ENCODE measurements at places on chromosomes 7 and 10.

DNA sequence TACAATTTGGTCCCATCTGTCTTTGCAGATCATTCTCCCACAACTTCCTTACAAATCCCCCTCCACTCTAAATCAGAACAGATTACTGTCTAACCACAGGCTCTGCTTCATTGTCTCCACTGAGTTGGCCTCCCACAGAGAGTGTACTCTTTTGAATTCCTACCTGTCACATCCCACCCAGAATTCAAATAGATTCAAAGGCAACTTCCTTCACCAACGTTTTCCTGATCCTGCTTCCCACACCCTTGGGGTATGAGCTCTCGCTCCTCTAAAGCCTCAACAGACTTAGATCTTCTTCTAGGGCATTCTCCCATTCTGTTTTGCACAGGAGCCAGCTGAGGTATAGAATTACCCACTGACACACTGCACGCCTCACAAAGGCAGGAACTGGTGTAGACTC, 197.8 kb upstream of the CDCA7L start:
- DNase-seq: no peak

DNA sequence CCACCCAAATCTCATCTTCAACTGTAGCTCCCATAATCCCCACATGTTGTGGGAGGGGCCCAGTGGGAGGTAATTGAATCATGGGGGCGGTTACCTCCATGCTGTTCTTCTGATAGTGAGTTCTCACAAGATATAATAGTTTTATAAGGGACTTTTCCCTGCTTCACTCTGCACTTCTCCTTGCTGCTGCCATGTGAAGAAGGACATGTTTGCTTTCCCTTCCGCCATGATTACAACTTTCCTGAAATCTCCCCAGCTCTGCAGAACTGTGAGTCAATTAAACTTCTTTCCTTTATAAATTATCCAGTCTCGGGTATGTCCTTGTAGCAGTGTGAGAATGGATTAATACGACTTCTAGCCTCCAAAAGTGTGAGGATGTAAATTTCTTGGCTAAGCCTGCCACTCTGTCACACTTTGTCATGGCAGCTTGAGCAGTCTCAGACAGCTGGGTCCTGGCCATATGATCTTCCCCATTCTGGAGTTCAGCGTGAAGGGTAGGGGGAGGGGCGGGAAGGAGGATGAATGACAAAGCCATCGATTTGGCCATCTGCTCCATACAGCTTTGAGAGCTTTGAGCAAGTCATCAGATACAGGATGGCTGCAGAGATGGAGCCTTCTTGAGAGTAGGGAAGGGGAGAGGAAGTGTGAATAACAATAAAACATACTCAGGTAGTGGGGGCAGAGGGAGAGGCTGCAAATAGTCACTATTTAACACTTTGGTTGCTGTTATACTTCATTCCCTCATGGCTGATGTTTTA, 19.1 kb upstream of the INPP5F start:
- no peak for DNase-seq

DNA sequence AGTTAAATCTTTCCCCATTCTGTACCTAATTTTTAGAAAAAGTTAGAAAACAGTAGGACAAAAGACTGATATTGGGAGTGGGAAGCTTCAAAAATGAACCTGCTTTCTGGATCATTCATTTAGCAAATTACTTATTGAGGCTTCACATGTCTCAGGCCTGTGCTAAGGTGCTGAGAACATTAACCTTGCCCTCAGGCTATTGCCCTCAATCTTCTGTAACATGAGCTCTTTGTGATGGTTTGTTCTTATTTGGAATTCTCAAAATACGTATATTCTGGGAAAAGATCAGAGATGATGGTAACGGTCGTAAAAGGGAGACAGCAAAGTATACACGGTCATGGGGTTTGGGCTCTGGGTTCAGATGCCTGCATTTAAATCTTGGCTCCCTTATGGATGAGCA, 39.5 kb upstream of the PRKG1 start:
- no peak for DNase-seq

GRCh38 chr7:72430531-72430930, 18.4 kb upstream of the CALN1 start:
- no peak for DNase-seq

- no peak for DNase-seq
Measured at GRCh38 chr10:71945819-71946474, 18.2 kb upstream of the CHST3 start.

DNA sequence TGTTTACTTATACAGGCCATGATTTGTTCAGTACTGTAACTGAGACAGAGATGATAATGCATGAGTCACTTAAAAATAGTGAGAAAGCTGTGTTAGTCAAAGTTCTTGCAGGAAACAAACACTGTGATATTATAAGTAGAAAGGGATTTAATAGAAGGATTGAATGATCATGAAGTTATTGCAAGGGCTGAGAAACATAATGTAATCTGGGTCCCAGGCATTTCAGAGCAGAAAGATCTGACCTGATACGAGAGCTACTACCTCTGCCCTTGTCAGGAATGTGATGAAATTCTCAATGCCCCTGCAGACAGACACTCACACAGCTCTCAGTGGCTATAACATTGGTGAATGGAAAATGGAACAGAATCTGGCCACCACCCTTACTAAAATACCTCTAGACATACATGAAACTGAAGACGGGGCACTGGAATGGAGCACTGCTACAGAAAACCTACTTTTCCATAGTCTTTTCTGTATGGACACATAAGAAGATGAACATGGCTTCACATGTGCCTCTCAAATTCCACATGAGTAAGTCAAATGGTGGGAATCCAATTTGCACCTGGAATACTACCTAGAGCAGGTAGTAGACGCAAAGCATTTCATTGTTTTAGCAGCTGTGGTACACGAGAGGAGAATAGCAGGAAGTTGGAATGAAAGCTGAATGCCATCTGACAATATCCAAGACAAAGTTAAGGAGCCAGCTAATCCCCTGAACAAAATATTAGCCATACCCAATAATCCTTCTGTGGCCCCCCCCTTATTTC, 19.1 kb upstream of the VWDE start:
- DNase-seq: no peak

DNA sequence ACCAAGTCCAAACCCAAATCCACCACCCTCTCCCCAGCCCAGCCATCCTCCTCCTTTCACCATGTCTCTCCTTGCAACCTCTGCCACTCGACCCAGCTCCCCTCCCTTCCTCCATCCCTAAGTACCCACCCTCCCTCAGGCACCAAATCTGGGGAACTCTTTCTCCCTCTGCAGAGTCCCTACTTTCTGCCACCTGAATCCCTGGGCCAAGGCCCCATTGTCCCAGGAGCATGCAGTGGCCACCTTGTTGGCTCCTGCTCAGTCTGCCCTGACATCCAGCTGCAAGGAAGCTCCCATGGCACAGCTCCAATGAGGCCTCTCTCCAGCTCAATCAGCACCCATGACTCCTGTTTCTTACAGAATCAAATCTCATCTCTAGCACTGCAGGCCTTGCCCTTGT, 5.5 kb upstream of the UNC5B start:
- no peak for DNase-seq

DNA sequence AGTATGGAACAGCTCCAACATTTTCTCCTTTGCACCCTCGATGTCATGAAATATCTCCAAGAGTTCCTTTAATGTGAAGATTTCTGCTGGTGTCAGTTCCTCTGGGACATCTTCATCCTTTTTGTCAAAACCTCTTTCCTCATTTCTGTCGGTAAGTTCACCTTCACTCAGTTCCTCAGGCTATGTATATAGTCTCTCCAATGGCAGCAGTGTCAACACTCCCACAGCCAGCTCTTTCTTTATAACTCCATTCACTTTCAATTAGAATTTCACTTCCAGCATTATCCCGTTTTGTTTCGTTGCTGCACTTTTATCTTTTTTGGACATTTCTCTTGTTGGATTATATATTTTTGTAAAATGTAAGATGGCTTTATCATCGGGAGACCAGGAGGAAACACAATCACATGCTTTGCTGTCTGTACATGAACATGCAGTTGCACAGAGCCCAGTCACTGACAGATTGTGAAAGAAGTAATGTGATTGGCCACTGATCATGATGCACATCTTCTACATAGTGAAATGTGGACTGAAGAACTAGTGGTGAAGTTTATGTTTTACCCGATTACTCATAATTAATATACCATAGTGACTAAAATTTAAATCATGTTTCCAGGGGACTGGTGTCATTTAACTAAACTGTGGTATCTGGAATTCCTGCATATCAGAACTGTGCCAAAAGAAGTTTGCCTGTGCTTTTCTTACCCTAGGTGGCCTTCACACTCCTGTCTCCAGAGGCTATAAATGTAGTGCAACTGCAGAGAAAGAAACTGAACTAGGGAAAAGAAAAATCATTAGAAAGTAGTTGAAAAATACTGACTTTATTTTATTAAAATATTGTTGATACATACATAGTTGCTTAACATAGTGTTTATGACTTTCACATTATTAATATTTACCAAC, 289.6 kb downstream of the PPP1R3A start:
- DNase-seq: no peak

DNA sequence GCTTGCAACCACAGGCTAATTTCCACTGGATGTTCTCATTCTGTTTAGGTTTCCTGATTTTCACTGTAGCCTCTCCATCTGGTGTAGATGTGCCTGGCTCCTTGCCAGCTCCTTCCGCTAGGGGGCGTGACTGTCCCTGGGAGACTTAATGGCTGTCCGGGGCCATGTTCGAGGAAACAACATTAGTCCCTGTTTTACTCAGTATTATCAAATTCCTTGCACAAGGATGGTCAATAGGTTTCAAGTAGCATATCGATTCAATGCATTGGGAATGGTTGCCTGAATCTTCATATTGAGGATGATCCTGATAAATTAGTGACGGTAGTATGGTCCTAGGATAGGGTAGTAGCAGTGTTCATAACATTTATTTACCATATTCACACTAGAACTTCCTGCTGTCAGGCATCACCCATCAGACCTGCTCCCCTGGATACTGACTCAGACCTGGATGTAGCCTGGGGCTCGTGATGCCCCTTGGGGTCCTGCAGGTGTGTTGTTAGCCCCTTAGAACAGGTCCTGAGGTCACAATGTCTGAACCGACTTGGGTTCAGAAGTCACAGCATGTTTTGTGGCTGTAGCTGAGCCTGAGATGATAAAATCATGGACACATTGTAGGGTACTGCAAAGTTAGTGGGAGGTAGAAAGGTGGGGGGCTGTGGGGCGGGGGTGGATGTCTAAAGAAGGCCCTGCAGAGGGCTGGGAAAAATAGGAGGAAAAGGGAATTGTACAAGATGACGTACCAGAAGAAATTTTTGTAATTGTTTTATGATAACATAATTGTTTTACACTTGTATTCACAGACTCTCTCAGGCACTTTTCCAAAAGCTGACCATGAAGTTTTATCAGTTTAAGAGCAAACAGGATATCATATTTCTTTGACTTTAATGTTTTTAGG, 8.9 kb upstream of the EXOC6 start:
- DNase-seq: no peak

- peak; percentile 77 for DNase-seq
Measured at GRCh38 chr7:140696024-140696679, 356 bp upstream of the NDUFB2 start.

- DNase-seq: no peak
Measured at GRCh38 chr7:30596721-30597120, 2.0 kb downstream of the GARS1 start.

GRCh38 chr7:107865956-107866775, 24.8 kb upstream of the DLD start:
- DNase-seq: no peak

DNA sequence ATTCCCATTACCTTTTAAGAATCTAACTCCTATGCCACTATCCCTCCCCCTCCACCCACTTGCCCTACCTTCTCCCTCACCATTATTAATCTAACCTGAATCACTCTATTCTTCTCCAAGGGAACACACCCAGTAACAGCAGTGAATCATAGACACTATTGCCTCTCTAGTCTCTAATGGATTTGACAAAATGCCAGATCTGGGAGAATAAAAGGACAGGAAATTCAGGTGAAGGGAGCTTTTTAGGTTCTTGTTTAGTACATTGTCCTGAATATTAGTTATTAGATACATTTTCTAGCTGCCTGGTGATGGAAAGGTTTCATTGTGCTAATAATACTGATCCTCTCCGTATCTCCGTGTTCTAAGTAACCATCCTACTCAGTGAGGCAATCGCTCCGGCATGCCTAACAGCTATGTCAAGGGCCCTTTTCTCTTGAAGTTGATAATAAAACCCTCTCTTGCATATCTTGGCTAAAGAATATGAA, 4.1 kb upstream of the SFR1 start:
- DNase-seq: no peak

DNA sequence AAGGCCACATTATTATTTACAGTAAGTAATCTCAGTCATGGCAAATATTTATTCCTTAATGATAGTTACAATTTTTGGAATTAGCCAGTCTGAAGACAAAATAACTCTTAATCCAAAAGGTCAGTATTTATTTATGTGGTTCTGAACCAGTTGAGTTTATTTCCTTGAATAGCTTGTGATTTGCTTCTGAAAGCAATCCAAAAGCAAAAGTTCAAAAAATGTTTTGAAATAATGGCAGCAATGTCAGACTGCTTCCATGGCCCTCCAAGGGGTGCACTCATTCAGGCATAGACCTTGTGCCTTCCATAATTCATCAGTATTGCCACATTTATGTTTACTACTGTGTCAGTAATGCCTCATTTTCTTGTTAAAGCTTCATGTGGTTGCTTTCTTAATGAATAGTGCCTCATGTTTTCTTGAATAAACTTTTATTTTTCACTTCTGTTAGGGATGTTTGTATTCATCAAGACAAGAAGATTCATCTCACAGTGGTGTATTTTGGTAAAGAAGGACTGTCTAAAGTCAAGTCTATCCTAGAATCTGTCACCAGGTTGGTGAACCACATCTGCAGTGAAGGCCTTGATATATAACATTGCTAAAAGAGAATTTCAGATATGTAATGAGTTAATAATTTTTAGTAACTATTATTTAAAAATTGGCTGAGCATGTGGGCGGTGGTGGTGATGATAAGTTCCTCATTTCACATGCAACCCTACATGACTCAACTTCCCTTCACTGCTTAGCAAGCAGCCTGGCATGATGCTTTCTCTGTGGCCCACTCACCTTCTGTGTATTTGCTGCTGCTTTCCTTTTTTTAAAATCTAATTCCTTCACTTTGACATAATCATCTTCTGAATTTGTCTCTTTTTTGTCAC, 22.0 kb downstream of the CSGALNACT2 start:
- no peak for DNase-seq

DNA sequence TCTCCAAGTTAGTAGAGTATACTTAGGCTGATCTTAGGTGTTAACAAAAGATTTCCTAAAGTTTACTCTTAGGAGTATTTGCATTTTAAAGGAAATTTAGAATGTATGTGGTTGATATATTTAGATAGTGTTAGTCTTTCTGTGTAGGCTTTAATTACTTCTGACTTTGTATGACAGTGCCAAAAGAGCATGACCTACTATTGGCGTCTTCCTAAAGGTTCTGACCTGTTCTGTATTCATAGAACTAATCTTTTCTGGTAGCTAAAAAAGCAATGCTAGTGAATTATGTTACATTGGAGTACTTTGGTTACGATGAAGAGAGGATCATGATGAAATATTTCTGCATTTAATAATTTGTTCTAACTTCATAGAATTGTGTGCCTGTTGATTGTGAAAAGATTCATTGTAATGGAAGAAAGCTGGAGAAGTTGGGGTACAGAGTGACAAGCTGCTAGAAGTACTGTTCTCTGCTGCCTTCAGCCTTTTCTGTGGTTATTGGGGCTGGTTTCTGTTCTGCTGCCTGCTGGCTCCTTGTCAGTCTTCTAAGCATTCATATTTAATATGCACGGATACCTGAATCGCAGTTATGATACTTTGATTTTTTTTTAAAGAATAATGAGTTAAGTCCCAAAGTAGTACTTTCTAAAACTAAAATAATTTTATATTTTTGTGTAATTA, 13.2 kb downstream of the WAC start:
- DNase-seq: no peak
